ENCODE measurements at places on chromosomes 4 and X. TPM values are rescaled to one million over a fixed set of nuclear protein-coding genes. Genes with fewer than 3 reads are reported as not detected.

Gene CBR4
- total RNA-seq: 4.4 TPM

Gene MOB1B
- total RNA-seq: 5.6 TPM

Gene GAGE2A
- not detected for total RNA-seq

Gene ZNF630
- 0.20 TPM for total RNA-seq

Gene NDNF
- not detected for total RNA-seq

Gene CENPVL2
- total RNA-seq: not detected

Gene TRIM61
- not detected for total RNA-seq
